Stimulated activated CD4-positive, alpha-beta T cell treated with anti-CD3 and anti-CD28 coated beads, Interleukin-1b, Interleukin-23, amount 100 ng/mL, for 1 hour (primary cell): ENCODE measurements at places on chromosomes 7 and 10.

DNA sequence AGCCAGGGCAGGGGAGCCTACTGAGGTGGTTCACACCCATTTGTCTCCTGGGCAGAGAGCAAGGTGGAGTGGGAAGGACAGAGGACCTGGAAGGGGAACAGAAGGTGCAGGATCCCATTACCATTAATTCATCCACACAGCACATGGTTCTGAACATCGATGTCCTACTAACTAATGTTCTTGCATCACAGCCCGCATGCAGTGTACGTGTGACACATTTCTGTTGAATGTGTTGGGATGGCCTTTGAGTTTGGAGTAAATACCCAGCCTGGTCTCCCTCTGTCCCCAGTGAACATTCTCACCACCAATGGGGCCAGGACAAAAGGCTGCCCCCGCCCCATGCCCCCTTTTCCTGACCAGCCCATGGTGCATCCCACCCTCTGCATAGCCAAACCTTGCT lies 46.3 kb downstream of the FAM241B start:
- no peak for DNase-seq

GRCh38 chr7:108637049-108637621 lies 67.5 kb downstream of the DNAJB9 start:
- no peak for DNase-seq

DNA sequence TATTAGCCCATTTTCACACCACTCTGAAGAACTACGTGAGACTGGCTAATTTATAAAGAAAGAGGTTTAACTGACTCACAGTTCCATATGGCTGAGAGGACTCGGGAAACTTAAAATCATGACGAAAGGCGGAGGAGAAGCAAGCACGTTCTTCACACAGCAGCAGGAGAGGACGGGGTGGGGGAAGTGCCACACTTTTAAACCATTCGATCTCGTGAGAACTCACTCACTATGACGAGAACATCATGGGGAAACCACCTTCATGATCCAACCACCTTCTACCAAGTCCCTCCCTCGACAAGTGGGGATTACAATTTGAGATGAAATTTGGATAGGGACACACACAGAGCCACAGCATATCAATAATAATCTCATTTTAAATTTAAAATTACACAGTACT lies 80.2 kb downstream of the VWDE start:
- no peak for DNase-seq

GRCh38 chr10:22911889-22912762 lies 15.7 kb upstream of the ARMC3 start:
- no peak for DNase-seq

DNA sequence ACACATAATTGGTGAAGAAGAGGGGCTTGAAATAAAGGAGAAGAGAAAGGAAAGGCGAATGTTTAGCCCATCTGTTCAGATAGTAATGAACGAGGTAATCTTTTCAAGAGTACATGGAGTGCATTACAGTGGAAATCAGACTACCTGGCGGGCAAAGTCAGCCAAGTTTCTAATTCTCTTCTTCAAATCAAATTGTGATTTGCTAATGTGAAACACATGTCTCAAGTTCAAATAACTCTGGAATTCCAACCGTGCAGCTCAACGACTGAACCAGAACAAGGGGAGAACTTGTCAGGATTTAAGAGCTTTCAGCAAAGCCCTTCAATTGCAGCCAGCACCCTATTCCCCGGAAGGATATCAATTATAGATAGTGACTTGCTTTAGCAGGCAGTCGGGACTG lies 216.9 kb downstream of the GLI3 start:
- no peak for DNase-seq

- no peak for DNase-seq
These were observed at the start of gene INA for GRCh38 chr10:103276896-103277712. Gene INA, plus strand, starts transcription at chr10:103277138. Its CDS starts 74 bp downstream, at chr10:103277212.

DNA sequence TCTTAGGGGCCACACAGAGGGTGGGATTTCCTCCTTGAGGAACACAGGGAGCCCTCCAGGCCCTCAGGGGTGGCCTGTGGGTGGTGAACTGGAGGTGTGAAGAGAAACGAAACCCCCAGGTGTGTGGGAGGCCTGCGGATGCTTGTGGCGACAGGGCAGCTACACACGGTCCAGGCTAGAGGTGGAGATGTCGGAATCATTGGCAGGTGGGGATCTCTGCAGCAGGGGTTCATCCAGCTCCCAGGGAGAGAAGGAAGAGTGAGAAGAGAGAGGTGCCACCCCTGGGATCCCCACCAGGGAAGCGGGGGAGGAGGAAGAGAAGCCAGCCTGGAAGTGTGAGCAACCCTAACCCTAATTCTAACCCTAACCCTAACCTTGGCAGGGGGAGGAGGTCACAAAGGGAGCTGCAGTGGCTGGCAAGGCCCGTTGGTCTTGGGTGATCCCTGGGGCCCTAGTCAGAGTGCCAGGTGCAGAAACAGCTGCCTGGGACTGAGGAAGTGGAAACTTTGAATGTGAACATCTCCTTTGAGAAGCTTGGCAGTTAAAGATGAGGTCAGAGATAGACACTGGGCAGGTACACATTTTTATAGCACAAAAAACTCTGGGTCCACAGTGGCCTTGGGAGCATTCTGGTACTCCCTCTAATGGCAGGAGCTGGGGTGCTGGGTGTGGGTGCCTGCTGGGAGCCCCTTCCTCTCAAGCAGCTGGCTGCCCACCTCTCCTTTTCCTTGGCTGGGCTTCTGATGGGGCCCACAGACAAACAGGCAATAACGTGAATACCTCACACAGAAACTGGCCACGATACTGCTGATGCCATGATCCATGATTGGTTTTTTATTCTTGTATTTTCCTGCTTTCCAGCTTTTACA lies 6.8 kb upstream of the AEBP1 start:
- DNase-seq: no peak

DNA sequence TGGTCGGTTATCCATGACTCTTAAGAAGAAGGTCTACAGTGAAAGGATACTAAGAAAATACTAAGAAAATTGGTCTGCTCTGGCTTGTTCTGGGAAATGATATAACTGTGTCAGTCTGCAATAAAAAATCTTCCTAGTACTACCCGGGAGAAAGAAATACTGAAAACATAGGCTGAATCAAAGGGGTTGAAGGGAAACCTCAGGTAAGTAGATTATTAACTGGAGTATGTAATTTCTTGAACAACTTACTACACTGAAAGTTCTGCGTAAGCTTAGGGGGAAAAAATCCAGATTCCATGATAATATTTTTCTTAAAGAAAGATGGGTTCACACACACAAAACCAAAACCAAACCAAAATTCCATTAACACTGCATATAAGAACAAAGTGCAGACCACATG lies 143.3 kb downstream of the KMT2E start:
- DNase-seq: no peak

GRCh38 chr7:137480824-137481365 lies 137.4 kb upstream of the PTN start:
- DNase-seq: no peak

- DNase-seq: no peak
These were observed 149.1 kb upstream of the WDR11 start for GRCh38 chr10:120702032-120702431.

GRCh38 chr10:86698207-86698940 lies 30.1 kb downstream of the LDB3 start:
- no peak for DNase-seq

- DNase-seq: no peak
These were observed 32.2 kb upstream of the SEMA3A start for GRCh38 chr7:84226759-84227158.

DNA sequence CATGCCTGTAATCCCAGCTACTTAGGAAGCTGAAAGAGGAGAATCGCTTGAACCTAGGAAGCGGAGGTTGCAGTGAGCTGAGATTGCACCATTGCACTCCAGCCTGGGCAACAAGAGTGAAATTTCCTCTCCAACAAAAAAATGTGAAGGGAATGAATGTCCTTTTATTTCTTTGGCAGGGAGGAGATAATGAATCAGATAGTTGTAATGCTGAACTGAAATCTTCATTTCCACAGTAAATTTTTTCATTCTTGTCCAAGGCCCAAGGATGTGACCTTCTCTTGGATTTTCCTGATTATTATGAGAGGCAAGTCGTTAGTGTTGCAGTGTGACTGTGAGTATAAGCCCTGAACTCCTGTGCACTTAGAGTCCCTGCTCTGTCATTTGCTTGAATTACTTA lies 13.6 kb downstream of the STAMBPL1 start:
- DNase-seq: no peak

DNA sequence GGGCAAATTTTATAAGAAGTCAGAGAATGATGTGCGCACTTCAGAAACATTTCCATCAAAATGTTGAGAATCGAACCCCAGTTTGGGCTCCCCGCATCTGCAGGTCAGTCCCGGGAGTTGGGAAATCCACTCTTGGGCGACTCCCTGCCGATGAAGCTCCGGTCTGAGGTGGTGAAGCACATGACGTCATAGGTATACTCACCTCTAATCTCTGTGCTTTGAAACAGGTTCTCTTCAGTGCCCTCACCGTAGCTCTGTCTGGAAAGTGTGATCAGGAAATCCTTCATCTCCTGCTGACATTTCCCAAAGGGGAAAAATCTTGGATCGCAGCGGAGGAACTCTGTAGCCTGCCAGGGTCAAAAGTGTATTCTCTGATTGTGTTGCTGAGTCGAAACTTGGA lies 138.5 kb downstream of the ABCA13 start:
- no peak for DNase-seq

DNA sequence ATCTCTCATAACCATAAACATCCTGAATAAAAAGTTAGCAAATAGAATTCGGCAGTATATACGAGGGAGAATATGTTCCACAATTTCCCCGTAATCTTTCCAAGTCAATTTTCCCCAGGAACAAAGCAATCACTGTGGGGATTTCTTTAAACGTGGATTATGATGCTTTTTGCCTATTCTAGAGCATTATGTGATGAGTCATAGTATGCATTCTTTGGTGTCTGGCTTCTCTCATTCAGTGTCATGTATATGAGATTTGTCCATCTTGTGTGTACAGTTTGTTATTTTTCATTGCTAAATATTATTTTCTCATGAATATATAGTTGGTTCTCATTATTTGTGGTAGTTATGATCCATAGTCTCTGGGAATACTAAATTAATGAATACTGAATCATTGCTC lies 9.9 kb upstream of the OR9A4 start:
- DNase-seq: no peak

DNA sequence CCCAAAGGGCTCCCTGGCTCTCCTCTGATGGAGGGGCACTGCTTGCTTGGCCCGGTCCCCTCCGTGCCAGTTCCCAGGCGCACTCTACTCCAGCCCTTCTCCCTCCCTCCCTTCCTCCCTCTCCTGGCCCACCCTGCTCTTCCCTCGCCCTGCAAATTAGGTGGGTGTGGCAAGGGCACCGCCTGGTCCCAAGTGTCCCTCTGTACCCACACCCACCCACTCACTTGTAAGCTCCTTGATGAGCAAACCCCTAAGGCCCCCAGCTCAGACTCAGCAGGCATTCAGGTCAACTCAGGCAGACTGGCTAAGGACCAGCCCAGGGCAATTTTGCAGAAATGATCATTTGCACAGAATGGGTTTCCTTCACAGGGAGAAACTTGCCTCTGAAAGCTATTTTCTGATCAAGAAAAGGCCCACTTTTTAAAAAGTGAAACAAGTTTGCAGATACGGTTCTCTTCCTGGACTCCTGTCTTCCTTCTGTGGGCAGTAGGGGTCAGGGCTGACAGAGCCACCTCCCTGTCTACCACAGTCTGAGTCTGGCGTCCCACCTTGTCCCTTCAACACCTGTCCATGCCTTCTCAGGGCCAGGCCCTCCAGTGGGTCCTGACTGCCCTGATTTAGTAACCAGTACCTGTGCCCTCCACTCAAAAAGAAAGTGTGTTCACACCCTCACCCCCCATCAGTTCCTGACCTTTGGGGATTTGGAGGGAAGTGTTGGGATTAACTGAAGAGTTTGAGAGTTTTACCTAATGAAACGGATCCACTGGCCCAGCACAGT lies 28.3 kb downstream of the C10orf71 start:
- no peak for DNase-seq

DNA sequence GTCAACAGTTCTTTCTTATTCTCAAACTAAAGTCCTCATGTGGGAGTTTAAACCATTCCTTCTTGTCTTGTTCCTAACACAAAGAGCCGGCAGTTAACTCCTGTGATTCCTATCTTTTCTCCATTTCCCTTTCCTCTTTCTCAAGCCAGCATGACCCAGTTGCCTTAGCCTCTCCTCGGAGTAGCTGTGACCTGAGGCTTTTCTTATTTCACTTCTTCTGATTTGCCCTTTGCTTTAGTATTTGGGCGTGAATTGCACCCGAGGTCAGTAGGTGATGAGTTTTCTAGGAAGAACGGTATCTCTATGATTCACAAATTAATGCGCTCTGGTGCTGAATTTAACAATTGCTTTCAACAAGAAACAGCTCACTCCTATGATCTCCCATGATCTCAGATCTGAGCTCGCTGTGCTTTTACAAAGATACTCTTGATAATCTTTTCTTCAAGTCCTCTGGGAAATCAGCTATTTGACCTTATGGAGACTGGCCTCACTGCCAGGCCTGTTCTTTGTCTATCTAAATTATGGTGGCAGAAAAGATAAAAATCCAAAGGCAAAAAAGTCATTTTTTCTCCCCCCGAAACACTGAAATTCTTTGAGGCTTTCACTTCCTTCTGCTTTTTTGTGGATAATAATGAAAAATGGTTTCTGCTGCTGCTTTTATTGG lies 184.6 kb downstream of the JCAD start:
- no peak for DNase-seq

GRCh38 chr7:104012835-104013234 lies 23.4 kb upstream of the RELN start:
- no peak for DNase-seq

DNA sequence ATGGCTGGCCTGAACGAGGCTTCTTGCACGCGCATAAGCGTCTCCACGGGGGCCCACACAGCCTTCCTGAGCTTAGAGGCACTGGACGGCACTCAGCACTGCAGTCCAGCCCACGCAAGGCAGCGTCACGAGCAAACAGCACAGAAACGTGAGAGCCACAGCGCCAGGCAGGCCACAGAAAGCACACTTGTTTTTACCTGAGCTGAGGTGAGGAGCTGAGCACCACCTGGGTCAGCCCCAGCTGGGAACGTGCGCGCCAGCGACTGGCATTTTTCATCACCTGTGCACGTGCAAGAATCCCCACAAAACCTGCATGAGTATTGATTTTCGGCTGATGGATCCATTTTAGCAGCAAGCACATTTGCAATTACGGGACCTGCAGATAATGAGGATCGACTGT lies 26.7 kb downstream of the IQCE start:
- no peak for DNase-seq

DNA sequence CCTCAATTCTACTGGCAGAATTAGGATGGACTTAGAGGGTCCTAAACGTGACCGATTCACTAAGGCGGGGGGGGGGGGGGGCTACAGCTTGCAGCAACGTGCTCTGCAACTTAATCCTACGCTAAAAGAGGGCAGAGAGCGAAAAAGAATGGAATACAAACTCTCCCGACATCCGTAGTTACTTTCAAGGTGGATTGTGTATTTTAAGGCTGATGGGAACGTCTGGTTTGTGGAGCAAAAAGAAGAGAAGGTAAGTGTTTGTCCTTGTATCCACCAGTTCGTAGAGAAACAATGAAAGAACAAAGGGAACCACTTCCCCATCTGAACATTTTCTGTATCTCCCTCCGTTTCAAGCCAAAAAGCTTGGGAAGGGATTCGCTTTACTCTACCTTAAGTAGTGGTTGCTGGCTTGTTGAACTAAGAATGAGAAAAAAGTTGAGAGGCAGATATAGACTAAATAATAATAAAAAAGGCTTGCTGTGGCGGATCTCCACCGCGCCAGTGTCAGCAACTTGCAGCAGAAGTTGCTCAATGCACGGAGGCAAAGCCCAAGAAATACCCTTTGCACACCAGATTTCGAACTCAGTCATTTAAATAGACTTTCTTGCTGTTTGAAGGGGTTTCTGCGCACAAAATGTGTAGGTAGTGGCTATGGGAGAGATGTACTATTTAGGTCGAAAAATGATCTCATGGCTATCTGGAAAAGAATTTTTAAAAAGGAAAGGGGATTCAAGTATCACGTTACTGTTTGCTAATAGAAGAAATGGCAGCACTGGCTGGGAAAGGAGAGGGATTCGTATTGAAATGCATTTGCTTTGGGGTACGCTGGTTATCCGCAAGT lies 736 bp downstream of the SKIDA1 start:
- no peak for DNase-seq
